ENCODE measurements at places on chromosomes 6 and 20. TPM values are rescaled to one million over a fixed set of nuclear protein-coding genes. Genes with fewer than 3 reads are reported as not detected.

- no peak overlapping the region for H3K4me3 ChIP-seq
- peaks cover 4% of the 10 kb centered on the region for H3K4me1 ChIP-seq
- H3K36me3 ChIP-seq = peaks cover 3% of the 10 kb centered on the region
- no peak overlapping the region for H3K27ac ChIP-seq
- H3K27me3 ChIP-seq = no peaks in the 10 kb centered on the region
Measured at GRCh38 chr20:43662943-43663655, 3.8 kb upstream of the MYBL2 start.

DNA sequence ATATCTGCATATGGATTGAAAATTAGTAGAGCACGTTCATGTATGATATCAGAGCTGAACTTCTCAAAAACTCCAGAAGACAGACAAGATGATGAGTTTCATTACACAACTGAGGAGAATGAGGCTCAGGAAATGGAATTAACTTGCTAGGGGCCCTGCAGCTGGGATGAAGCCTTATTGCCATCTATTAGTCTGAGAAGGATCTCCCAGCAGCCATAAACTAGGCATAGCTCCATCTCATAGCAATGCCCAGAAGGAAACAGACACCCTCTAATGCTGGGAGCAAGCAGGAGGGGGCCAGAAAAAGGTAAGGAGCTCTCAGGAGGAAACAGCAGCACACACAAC, 18.0 kb downstream of the TFEB start:
- H3K27me3 ChIP-seq = no peaks in the 10 kb centered on the region
- no peak overlapping the region for H3K27ac ChIP-seq
- H3K4me3 ChIP-seq = no peak overlapping the region
- DNase-seq = no peak

GRCh38 chr6:136184738-136185137, 65.4 kb downstream of the MTFR2 start:
- H3K36me3 ChIP-seq = no peaks in the 10 kb centered on the region
- no peaks in the 10 kb centered on the region for H3K4me1 ChIP-seq
- no peak for DNase-seq
- H3K27me3 ChIP-seq = no peaks in the 10 kb centered on the region

The TBX18 gene
- not detected for total RNA-seq

The ADA gene
- 32.8 TPM for total RNA-seq

Measured in activated CD8-positive, alpha-beta T cell treated with anti-CD3 and anti-CD28 coated beads for 36 hours (primary cell).